ENCODE measurements at places on chromosomes 1 and 21.

DNA sequence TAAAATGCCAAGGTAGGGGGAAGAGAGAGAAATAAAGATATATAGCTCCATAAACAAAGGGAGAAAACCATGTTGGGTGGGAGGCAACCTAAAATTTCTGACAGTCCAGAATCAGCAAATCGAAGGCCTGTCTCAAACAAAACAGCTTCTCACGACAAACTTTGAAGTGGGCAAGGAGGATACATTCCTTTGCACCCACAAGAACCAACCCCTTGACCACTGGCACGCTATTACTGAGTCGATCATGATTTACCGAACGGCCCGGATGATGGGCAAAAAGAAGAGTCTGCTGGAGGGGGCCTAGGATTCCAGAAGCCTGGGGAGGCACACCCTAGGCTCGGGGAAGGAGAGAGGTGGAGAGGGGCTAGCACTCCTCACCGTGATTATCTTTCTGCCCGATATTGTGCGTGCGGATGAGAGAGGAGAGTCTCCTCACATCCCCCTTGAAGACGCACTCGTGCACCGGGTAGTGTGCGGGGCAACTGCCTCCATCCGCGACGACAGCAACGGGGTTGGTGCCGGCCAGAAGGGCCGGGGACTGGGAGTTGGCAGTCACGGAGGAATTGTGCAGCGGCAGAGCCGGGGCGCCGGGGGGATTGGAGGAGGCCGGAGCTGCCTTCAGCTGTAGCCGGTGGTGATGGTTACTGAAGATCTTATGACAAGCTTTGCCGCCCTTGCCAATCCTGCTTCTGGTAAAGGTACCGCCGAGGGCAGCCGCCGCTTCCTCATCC lies 756 bp downstream of the ANKRD13C start:
- peak; percentile 69 for DNase-seq

- DNase-seq: no peak
Observed at GRCh38 chr1:248696774-248697173, 5.8 kb downstream of the OR14I1 start.

DNA sequence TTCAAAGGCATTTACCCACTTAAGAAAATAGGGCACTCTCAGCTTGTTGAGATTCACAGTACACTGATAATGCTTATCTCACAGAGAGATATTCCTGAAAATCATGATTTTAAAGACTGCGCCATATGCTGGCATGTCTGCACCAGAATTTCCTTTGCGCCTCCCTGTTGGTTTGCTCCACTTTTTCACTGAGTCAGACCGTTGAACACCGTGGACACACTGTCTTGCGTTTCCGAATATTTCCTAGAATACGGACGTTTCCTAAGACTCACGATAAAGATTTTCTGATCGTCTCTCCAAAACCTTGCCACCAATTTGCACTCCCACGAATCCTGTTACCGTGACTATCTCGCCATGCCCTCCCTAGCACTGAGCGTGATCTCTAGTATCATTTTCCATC lies 497 bp upstream of the C1orf115 start:
- no peak for DNase-seq

GRCh38 chr1:71711456-71711855 lies 570.9 kb downstream of the NEGR1 start:
- DNase-seq: no peak

DNA sequence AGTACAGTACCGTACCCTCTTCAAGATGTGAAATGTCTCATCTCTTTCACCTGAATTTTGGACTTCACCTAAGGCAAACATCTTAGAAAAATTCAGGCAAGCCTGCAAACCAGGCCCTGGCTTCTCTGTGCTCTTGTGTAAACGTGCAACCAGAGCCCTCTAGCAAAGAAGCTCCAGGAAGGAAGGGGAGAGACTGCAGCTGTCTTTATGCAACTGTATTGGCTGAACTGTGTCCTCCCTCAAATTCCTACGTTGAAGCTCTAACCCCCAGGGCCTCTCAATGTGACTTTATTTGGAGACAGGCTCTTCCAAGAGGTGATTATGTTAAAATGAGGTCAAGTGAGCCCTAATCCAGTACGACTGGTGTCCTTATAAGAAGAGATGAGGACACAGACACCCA lies 60.3 kb downstream of the SLC45A1 start:
- no peak for DNase-seq

DNA sequence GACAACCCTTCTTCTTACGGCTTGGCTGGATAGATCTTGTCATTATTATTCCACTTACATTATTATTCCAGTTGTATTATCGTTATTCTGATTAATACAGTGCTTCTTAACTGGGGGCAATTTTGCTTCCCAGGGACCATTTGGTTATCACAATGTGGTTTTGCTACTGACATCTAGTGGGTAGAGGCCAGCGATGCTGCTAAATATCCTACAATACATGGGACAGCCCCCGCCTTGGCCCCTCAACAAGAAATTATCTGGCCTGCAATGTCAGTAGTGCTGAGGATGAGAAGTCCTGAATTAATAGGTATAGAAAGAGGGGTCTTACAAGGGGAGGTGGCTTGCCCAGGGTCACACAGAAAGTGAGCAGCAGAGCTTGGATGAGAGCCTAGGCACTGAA lies 105.6 kb downstream of the PTPRU start:
- no peak for DNase-seq

DNA sequence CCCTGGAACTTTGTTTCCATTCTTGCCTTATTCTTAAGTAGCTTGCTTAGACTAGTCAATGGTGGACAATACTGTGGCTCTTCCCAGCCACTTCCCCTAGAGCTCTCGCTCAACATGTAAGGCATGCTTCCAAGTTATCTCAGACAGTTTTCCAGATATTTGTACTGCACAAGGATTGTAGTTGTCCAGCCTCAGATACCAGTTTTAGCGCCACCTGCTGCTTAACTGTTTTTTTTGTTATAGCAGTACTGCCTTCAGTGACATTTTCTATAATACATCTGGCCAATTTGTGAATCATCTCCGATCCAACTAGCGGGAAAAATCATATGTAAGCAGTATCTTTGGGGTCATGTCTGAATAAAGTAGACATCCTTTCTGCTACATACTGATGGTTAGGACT lies 346.7 kb upstream of the ADGRL4 start:
- peak; percentile 14 for DNase-seq

DNA sequence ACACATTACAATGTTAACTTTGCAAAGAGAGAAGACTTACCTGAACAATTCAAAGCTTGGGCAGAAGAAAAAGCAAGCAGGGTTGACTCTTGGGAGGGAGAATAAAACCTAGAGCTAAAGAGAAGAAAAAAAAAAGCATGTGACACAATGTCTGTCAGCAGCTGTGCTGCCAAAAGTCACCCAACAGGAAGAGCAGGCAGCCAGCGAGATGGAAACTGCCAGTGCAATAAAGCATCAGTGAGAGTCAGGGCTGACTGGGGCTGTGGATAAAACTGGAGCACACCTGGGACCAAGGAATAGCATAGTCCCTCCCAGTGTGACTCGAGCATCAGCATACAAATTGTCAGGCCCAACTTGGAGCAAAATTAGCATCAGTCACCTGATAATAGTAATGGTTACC lies 65.0 kb upstream of the SLC22A15 start:
- DNase-seq: no peak

DNA sequence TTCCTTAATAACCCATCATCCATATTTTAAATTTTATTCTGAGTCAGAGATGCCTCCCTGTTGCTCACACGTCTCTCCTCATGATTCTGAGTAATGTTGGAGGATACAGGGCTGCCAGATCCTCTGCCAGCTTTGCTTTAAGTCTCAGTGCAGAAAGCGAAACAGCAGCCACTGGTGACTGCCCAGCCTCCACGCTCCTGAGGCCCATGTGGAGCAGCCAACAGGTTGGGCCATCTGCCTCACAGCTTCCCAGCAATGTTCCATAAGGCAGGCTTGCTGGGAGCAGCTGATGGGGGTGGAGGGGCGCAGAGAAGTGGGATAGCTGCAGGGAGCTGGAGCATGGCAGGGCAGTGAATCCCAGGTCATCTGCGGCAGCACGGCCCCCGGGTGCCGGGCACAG lies 104.2 kb downstream of the IGSF21 start:
- no peak for DNase-seq

DNA sequence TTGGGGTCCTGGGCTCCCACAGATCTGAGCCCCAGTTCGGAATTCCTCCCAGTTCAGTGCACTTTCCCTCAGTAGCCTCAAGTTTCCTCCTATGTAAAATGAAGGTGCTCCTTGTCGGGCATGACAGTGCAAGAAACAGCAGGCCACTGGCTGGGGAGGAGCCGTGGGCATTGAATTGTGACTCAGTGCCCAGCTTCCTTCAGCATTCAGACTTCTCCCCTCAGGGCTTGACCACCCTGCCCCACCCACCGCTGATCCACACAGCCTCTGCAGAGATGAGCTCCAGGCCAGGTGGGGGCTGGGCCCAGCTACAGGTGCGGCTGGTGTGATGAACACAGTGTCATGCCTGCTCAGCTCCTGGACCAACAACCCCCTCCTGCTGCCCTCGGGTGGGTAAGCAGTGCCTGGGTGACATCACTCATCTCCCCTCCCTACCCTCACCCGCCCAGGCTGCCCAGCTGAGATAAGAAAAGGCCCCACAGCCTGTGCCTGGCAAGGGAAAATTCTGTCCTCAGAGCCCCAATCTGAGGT lies 4.9 kb downstream of the MOB3C start:
- no peak for DNase-seq

- no peak for DNase-seq
Observed at GRCh38 chr1:48943393-48943792, 166.7 kb upstream of the BEND5 start.

DNA sequence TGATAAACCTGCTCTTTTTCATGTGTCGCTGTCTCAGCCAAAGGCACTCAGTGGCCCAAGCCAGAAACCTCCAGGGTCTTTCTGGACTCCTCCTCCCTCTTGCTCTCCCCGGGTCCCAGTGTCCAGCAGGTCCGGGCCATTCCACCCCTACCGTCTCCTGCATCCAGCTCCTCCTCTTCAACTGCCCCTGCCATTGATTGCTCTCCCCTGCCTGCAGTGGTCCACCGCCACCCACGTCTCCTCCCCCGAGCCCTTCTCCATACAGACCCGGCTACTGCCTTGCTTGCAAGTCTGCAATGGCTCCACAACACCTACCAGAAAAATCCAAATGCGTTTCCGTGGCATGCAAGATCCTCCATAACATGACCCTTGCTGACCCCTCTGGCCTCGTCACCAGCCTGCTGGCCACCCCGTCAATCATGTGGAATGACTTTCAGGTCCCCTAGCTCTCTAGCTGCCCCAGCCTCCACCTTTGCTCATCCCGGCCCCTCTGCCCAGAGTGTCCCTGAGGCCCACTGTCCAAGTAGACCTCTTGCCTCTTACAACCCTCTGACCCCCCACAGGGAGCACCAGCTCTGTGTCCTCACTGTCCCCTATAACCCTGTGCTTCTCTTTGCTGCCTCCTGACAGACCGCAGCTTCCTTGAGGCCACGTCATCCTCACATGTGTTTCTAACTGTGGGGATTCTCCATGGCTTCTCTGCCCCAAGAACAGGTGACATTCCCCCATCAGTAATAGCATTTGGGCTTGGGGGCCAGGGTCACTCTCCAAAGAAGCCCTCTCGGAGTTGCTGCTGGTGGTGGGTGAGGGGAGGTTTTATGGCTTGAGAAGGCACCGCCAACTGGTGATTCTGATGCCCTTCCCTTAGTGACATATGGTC lies 15.0 kb downstream of the CACNA1S start:
- DNase-seq: no peak

DNA sequence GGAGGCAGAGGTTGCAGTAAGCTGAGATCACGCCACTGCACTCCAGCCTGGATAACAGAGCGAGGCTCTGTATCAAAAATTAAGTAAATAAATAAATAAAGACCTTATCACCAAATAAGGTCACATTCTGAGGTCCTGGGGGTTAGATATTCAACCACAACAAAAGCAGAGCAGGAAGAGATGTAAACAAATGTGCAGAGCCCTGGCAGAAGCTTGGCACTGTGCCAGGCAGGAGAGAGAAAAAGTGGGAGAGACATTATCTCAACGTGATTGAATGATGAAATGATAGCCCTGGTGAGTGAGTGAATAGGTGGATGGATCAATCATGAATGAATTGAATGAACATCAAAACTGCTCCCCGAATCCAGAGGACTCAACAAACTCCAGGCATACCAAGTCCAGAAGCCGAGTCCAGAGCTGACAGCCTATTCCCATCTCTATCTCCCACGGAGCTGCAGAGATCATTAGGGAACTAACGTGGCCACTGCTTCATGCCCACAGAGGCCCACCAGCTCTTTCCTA lies 150.7 kb downstream of the TOMM20 start:
- no peak for DNase-seq

- DNase-seq: no peak
Observed at GRCh38 chr1:212539737-212540430, 68.7 kb upstream of the ATF3 start.
